ENCODE measurements at places on chromosomes 4 and X.

- DNase-seq, result no peak
These were observed 140.3 kb downstream of the FRYL start for GRCh38 chr4:48639807-48640206.

DNA sequence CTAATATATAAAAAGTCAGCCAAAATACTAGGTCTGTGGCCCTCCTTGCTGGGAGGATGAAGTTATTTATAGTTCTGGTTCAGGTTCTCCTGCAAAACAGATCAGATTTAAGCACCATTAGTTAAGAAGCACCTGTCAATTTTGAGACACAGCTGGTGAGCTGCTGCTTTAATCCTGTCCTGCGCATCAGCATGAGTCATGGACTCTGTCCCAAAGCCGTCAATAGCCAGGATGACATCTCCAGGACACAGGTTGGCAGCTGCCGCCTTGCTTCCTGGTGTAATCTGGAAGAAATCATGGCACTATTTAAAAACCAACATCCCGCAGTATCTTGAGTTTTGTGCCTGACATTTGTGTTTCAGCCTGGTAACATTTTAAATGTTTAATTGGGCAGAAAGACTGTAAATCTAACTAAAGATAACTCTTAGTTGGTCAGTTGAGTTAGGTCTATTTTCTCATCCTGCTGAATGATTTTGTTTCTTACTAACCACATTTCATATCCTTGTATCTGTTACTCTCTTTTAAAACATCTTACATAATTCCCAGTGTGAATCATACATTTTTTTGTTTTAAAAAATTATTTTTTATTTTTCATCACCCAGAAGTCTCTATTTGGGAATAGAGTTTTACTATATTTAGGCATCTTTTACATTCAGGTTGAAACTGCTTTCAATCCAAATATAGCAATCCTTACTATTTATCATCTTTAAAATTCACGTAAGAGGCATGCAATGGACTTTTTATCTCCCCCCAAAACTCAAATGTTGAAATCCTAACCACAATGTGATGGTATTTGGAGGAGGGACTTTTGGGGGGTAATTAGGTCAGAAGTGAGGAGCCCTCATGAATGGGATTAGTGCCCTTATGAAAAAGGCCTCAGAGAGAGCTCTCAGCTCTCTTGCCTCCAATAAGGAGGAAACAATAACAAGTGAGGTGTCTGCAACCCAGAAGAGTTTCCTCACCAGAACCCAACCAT is 10.1 kb downstream of the PDLIM3 start:
- DNase-seq, result no peak

DNA sequence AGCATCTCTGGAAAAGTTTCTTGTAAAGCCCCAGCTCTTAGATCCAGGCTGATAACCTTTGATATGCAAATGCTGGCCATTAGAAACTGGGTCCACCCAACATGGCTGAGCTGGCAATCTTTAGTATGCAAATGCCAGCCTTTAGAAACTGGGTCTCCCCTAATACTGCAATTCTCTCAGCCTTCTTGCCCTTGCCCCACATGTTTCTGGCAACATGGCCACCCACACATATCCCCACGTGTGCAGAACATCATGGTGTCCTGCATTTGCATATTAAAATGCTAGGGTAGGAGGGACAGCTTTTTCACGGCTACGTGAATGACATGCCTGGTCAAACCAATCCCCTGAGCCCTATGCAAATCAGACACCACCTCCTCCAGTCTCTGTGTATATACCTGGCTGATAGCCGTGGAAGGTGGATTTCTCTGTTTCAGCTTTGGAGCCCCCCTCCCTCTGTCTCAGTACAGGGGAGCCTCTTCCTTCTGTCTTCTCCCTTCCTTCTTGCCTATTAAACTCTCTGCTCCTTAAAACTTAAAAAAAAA is 344.0 kb upstream of the NWD2 start:
- DNase-seq, result no peak

DNA sequence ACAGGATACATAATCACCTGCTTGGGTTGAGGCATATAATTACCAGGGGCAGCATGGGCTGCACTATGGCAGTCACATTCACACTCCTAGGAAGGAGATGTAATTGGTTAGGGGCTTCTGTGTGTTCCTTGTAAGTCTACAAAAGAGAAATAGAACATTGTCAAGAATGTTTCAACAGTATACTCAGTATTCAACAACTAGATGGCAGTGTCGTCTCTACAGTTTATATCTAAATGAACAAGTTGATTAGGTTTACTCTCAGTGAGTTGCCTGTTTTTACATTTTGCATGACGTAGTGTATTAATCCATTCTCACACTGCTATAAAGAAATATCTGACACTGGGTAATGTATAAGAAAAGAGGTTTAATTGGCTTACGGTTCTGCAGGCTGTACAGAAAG is 50.5 kb upstream of the RAB33B start:
- no peak for DNase-seq

- no peak for DNase-seq
These were observed 670.1 kb upstream of the EPHA5 start for GRCh38 chr4:66340286-66340893.

GRCh38 chrX:134396174-134396573 is 63.8 kb upstream of the HPRT1 start:
- DNase-seq, result no peak

GRCh38 chrX:574830-575229 is 55.8 kb upstream of the SHOX start:
- no peak for DNase-seq

DNA sequence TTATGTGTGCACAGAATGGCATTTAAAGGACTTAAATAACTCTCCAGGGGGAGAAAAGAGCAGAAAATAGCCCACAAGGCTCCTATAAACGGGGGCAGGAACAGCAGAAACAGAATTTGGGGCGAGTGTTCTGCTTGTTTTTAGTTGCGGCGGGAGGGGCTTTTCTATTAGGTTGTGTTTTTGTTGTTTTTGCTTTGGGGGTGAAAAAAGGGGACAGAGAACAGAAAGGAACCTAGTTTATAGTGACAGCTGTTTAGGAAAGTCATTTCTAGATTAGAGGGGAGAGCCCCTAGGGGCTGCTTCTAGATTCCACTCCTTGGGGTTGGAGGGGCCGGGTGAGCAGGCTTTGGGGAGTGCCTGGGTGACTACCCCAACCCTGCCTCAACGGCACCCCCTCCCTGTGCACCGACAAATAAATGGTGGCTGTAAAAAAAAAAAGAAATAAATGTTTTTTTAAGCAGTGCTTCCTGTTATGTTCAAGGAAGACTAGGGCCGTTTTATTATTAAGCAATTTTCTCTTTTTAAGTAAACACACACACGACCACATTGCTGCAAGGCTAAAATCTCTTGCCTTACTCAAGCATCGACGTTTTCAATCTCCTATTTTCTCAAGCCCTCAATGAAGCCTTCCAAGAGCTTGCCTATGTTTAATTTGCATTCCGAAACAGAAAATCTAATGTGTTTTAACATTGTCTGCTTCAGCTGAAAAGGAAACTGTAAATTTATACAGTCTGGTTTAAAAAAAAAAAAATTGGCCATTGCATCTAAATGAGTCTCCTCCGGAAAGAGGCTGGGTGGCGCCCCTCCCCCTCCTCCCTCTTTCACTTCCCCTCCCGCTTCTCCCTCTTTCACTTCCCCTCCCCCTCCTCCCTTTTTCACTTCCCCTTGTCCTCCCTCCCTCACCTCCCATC is 123.3 kb upstream of the TBL1X start:
- peak; percentile 23 for DNase-seq

GRCh38 chr4:140811429-140811828 is 55.2 kb upstream of the TBC1D9 start:
- no peak for DNase-seq

GRCh38 chrX:72652082-72652481 is 62.0 kb downstream of the PHKA1 start:
- DNase-seq, result no peak

- no peak for DNase-seq
These were observed 112.7 kb downstream of the PPP4R3C start for GRCh38 chrX:27350476-27350875.

DNA sequence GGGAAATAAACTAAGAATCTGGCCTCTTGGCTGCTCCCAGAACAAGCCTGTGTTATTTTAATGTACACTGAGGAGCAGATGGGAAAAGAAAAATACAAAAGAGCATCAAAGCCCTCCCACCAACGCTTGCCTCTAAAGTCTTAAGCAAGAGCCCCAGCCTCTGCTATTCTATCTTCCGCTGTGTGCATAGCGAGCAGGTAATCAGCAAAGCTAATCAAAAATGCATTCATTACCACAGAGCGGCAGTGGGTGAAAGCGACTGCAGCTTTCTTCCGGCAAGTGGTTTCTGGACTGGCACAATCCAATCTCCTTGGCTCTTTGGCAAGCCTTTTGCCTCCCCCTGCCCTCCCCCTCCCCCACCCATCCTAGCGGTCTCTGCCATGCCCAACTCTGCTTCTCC is 13.5 kb upstream of the GRIA3 start:
- DNase-seq, result no peak

DNA sequence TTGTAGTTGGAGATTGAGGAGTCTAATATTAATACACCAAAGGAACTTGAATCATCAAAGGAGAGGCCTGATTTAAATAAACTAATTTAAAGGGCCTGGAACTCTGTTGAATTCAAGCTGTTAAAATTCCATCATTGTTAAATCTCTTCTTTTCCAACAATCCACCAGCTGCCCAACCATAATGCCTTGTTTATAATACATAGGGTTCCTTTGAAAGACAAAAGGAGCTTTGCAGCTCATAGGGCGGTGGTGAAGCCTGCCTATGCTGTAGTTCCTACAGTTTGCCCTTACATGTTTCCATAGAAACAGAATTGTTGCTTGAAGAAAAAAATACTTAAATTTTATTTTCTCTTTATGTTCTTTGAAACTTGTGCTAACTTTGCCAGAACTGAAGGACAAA is 102.8 kb downstream of the GLUD2 start:
- DNase-seq, result no peak

GRCh38 chr4:154332681-154333421 is 158.7 kb downstream of the DCHS2 start:
- no peak for DNase-seq

DNA sequence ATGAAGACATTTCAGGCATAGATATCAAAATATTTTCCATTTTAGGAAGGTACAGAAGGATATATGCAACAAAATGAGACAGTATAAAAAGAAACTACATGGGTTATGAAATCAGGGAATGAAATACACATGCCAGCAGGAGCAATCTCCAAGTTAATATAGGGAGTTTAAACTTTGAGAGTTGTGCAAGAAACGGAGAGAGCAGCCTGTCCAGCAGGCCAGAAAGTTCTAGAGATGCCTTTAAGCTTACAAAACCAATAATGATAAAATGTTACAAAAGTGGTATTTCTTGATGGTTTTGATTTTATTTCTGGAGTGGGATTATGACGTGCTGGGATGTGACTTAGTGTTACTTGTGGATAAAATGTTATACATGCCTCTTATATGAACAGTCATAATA is 2047.9 kb downstream of the ARAP2 start:
- no peak for DNase-seq

DNA sequence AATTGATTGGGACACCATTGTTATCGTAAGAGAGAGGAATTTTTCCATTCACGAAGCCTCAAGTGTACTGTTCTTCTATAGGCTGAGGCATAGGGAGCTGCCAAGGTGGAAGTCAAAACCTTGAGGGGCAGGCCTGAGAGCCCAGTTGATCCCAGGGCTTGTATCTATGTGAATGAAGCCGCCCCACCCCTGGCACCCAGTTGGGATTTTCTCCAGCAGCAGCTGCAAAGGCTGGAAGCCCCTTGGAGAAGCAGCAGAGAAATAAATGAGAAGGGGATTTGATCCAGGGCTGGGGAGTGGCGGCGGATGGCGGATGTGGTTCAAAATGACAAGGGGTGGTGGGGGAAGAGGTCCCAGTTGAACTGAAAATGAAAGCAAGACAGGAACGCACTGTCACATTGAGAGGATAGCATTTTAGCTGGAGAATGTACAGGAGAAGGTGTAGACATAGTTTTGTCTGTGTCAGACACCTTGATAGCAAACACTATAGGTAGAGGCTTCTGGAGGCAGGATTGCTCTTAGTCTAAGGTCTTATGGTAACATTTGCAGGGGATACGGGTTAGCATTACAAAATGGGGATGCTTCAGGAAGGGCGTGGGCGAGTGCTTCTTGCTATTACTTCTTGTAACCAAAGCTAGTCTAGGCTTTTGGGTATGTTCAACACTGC is 32.6 kb downstream of the DOCK11 start:
- no peak for DNase-seq

- no peak for DNase-seq
These were observed 132.0 kb upstream of the MED14 start for GRCh38 chrX:40867352-40867751.

DNA sequence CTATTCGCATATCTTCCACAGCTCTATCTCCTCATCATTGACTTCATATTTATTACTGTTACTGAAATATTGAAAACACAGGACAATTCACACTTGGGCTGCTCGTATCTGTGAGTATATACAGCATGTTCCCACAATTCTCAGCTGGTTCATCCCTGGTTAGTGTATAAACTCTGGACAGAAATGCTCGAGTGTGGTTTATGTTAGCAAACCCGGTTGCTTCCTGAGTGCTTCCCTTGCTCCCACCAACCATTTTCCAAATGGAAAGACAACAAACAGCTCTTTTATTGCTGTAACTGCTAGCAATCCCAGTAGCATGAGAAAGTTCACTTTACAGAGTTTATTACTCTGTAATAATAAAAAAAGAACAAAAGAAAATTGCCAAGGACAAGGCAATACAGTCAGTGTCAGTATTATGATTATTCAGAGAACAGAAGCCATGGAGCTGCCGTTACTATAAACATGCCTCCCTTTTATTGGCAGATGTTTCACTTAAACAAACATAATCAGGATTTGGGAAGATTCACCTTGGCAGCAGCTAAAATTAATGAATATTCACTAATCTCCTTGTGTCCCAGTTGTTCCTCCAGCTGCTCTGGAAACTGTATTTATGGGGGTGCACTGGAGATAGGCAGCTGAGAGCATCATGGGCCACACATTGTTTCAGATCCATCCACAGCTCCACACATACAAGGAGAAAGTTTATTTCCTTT is 134.1 kb upstream of the GUCY1A1 start:
- DNase-seq, result no peak

DNA sequence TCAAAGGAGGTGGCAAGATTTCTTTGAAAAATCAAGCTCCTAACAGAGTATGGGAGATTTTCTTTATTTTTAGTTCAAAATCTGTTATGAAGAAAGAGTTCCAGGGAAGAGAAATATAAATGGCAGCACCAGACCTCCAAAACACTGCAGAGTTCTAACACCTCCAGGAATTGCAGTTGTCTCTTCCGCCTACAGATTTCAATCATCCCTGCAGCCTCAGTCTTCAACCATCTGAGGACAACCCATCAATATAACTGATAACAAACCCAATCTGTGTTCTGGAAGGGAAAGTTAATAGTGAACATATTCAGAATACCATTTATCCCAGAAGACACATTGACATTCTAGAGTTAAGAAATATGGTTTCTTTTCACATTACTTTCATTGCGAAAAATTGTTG is 296.1 kb downstream of the ARAP2 start:
- DNase-seq, result no peak

DNA sequence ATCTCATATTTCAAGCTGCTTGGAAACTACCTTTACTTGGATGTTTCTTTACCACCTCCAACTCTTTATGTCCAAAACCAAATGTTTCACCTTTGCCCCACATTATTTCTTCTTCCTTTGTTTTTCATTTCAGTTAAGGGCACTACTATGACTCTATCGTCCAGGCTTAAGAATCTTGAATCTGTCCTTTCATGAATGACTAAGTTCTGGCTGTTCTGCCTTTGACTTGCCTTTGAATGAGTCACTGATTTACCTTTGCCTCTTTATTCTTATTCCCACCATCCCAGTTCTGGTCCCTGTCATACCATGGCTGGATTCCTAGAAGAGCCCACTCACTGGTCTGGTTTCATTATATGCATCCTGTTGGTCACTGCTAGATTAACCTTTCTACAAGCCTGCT is 30.6 kb upstream of the PLAC1 start:
- DNase-seq, result no peak

- DNase-seq, result no peak
These were observed 1080.5 kb upstream of the TENM3 start for GRCh38 chr4:181162676-181163075.

Measured in esophagus squamous epithelium (tissue), 5 donors.